ENCODE measurements at places on chromosomes 2 and 18.

DNA sequence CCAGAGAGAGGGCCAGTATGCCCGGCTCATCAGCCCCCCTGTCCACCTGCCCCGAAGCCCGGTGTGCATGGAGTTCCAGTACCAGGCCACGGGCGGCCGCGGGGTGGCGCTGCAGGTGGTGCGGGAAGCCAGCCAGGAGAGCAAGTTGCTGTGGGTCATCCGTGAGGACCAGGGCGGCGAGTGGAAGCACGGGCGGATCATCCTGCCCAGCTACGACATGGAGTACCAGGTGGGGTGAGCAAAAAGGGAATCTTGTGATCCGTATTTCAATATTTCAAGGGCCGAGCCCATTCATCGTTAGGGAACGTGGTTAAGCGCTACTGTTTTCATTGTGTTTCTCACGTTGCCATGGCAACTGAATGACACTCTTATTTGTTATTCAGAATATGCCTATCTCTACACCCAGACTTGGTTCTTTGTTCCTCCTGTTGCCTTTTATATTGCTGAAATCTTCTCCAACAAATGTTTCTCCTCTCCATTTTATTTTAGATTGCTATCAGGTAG is 81.5 kb downstream of the NRP2 start:
- peak; percentile 94 for DNase-seq

GRCh38 chr18:69935319-69936190 is 12.1 kb downstream of the CD226 start:
- DNase-seq = no peak

- no peak for DNase-seq
Measured at GRCh38 chr18:36153203-36153602, 23.5 kb downstream of the ELP2 start.

DNA sequence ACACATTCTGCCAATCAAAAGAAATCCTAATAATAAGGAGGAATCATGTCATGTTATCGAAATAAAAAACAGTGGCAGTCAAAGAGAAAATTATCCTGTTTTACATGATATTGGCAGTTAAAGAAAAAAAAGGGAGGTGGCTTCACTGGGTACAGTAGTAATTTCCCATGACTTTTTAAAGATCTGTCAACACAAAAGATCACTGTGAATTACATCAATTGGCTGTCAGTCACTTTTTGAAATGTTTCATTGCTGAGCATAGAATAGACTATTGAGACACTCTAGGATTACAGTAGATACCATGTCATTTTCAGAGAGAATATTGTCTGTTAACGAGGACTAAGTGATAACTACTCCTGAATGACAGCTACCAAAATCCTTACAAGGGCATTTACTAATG is 335.7 kb upstream of the CYP26B1 start:
- no peak for DNase-seq

GRCh38 chr2:44560941-44561340 is 199.2 kb downstream of the CAMKMT start:
- no peak for DNase-seq

- DNase-seq = no peak
Measured at GRCh38 chr18:61714421-61714820, 178.4 kb downstream of the RNF152 start.

DNA sequence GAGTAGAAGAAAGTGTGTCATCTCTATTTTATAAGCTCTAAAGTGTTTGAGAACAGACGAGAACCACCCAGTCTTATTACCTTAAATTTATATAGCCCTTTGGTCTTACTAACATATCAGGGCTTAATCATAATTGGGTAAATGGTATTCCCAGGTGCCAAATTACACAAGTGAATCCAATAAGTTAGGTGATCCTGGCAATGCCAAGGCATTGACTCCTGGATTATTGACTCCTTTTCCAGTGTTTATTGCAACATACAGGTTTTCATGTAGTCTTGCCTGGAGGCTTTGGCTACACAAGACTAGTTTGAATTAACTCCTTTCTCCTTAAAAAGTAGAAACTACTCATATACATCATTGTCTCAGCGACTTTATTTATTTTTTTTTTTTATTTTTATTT is 59.7 kb upstream of the MAPRE2 start:
- DNase-seq = no peak

DNA sequence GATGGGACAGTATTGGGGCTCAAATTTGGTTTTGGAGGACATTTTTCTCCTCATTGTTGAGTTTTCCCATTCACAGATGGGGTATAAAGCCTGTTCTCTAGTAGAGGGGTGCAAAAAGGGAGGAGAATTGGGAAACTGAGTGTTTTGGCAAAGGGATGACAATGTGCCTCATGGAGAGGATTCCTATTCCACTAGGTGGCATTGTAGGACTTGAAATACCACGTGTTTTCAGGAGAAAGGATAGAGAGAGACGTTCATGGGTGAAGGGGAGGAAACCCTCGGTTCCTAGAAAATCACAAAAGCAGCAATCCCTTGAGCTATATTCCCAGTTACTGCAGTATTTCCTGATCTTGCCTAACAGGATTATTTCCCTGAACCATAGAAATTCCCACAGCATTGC is 113.7 kb upstream of the SRD5A2 start:
- no peak for DNase-seq

DNA sequence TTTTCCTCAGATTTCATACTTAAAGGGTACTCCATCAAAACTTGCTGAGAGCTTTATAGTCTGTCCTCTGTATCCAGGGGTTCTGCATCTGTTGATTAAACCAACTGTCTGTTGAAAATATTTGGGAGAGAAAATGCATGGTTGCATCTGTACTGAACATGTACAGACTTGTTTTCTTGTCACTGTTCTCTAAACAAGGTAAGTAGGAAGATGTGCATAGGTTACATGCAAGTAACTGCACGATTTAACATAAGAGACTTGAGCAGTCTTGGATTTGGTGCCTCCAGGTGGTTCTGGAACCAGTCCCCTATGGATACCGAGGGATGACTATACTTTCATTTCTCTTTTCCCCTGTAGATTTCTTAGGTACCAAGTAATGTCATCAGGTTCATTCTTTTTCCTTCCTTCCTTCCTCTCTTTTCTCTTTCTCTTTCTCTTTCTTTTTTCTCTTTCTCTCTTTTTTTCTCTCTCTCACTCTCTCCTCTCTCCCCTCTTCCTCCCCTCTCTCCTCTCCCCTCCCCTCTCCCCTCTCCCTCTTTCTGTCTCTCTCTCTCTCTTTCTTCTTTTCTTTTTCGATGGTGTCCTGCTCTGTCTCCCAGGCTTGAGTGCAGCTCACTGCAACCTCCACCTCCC is 23.2 kb downstream of the ADNP2 start:
- DNase-seq = no peak

GRCh38 chr2:19899985-19900930 is 1.5 kb downstream of the TTC32 start:
- DNase-seq = no peak

GRCh38 chr2:29066271-29066860 is 8.0 kb downstream of the PCARE start:
- DNase-seq = no peak

DNA sequence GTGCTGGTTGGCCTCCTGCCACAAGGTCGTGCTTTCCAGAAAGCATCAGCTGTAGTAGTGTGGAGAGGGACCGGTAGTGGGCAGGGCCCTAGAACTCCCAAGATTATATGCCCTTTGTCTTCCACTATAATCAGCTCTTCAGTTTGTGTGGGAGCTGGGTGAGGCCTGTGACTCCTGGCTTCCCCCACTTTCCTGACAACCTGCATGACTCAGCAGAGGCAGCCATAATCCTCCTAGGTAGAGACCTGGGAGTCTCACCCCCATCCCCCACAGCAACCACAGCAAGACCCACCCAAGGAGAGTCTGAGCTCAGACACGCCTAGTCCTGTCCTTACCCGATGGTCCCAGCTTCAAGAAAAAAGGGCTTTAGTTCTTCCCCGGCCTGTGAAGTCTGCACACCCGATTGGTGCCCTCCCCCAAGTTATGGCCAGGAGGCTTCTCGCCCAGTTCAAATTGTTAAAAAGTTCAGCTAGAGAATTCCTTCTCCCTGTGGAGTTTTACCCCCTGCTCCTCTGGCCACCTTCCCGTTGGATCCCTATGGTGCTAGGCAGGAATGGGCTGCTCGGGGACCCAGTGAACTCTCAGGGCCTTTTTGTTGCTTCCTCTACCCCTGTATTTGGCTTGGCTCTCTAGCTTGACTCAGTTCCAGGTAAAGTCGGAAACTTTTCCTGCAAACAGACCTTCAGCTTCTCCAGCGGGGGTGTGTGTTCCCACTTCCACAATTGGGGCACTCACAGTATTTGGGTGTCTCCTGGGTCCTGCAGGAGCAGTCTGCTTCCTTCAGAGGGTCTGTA is 57.8 kb upstream of the FAM237A start:
- DNase-seq = no peak

Data from WTC11 (cell line).